ENCODE measurements at places on chromosomes 2 and 18.
A peak's percentile ranks its signal among the peaks of the same experiment; 100 is the strongest.

GRCh38 chr18:31609886-31610285 lies 18.2 kb downstream of the TTR start:
- no peak for DNase-seq

GRCh38 chr2:164896634-164897355 lies 55.2 kb upstream of the COBLL1 start:
- no peak for DNase-seq

GRCh38 chr2:112483042-112483473 lies 1.1 kb downstream of the TTL start:
- DNase-seq: peak; percentile 27

DNA sequence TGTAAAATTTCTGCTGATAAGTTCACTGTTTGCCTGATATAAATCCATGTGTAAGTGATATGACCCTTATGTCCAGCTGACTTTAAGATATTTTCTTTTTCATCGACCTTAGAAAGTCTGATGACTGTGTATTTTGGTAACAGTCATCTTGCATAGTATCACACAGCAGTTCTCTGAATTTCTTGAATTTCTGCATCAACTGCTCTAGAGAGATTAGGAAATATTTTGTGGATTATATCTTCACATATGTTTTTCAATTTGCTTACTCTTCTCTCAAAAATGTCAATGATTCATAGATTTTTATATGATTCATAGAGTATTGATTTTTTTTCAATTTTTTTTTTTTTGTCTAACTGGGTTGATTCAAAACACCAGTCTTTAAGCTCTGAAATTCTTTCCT lies 945.3 kb downstream of the TRIB2 start:
- no peak for DNase-seq

DNA sequence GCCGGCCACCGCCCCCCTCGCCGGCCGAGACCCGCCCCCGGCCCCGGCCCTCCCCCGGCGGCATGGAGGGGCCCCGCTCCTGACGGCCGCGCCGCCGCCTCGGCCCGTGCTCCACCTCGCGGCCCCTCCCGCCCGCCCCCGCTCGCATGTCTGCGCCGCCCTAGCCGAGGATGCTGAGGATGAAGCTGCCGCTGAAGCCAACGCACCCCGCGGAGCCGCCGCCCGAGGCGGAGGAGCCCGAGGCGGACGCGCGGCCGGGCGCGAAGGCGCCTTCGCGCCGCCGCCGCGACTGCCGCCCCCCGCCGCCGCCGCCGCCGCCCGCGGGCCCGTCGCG lies 397 bp downstream of the ZCCHC2 start:
- DNase-seq: no peak

- DNase-seq: no peak
Observed at GRCh38 chr2:170953941-170954340, 24.9 kb downstream of the GORASP2 start.

- DNase-seq: peak; percentile 21
Observed at GRCh38 chr2:237483018-237483731, 3.9 kb upstream of the MLPH start.

DNA sequence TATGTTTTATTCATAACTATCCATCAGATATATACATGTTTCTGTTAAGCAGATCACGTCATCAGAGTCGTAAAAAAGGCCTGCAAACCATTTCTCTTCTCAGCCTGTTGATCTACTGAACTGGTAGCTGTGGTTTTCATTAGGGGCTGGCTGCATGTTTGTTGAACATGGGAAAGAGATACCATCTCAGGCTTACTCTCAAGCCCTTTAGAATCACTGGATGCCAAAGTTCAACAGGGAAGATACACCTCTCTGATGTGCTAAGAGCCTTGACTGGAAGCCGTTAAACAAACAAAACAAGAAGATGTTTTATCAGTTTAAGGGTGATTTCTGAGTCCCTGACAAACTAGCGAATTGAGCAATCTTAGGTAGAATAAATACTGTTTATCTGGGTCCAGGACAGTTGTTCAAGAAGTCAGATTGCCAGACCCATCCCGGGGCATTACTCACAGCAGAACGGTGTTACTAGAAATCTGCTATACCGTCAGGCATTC lies 94.5 kb upstream of the LMAN1 start:
- no peak for DNase-seq

DNA sequence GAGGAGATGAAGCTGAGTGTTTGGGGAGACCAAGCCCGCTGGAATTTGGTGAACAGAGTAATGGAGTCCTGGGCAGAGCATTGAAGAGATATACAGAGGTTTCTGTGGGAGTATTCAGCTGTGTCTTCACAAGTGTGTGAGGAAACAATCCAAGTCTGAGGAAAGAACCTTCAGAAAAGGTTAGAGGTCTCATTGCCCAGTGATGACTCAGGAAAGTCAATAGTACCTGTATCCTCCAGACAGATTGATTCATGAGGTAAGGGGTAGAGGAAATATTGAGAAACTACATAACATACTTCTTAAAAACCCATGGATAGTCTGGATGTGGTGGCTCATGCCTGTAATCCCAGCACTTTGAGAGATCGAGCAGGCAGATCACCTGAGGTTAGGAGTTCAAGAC lies 392.3 kb downstream of the GALNT13 start:
- DNase-seq: no peak

DNA sequence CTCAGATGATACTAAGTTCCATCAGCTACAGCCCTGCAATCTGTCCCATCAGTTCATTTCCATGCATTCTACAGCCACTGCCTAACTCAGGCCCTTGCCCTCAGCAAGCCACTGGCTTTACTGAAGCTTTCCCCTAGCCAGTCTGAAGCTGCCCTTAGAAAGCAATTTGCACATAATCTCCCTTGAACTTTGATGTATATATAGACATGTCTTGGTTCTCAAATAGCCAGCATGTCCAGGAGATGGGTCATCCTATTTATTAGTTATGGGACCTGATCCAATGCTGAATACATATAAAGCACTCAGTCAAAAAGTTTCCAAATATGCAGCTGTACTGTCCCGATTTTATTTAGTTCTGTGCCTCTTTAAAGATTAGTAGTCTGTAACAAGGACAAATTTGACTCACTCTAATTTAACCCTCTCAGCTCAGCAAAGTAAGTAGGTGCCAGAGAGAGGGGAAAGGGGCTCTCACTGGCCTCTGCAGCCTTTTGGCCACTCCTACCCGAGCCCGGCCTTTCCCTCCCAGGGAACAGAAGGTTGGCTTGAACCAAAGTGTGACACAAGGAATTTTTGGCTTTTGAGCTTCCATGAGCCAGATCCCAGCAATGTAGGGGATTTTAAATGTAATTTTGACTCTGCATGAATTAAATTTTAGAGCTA lies 70.7 kb downstream of the CCDC93 start:
- no peak for DNase-seq

GRCh38 chr18:62537946-62538345 lies 15.1 kb downstream of the ZCCHC2 start:
- DNase-seq: no peak

DNA sequence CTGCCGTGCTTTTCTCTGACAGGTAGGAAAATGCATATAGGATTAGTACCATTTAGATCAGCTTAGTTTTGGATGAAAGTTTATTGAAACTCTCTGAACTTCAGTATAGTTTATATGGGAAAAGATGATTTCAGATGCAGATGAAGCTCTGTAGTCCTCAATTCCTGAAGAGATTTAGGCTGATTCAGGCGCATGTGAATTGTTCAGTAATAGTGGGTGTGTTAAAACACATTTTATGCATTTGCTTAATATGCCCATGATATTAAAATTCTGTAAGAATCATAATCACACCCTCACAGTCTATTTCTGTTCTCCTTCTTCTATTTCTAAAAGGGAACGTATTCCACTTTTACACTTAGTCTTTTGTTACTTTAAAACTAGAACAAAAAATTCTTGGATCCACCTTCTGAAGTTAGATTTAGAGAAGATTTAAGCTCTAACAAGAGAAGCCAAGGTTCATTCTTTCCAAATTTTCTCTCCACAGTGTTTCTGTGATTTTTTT lies 44.5 kb upstream of the FAM237A start:
- no peak for DNase-seq

DNA sequence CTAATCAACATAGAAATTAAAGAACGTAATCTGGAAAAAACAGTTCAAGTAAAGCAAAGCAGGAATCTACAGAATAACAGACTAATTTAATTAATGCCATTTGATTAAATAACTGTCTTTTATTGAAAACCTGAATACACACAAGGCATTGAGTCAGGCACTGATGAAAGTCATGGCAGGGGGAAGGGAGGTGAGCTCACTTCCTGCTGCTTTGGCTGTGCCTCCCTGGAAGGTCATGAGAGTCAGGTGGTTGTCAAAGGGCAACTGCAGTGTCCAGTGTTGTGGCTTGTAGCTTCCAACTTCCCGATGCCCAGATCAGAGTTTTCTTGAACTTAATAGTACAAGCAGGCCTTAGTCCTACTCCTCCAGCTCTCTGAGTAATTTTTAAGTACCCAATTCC lies 180.9 kb downstream of the PID1 start:
- DNase-seq: no peak

GRCh38 chr2:158458617-158458920 lies 1.8 kb downstream of the PKP4 start:
- DNase-seq: no peak

- DNase-seq: no peak
Observed at GRCh38 chr18:58593938-58594337, 35.0 kb downstream of the ALPK2 start.
